ENCODE measurements at places on chromosomes 4 and X. TPM values are rescaled to one million over a fixed set of nuclear protein-coding genes. Genes with fewer than 3 reads are reported as not detected.

BEX1 gene
- polyA plus RNA-seq = 14.8 TPM

ZCCHC12 gene
- polyA plus RNA-seq = 0.53 TPM

PNMA3 gene
- 2.3 TPM for polyA plus RNA-seq

RCHY1 gene
- 43.5 TPM for polyA plus RNA-seq

SORCS2 gene
- polyA plus RNA-seq = 5.8 TPM

CNGA1 gene
- polyA plus RNA-seq = 1.1 TPM

DNA sequence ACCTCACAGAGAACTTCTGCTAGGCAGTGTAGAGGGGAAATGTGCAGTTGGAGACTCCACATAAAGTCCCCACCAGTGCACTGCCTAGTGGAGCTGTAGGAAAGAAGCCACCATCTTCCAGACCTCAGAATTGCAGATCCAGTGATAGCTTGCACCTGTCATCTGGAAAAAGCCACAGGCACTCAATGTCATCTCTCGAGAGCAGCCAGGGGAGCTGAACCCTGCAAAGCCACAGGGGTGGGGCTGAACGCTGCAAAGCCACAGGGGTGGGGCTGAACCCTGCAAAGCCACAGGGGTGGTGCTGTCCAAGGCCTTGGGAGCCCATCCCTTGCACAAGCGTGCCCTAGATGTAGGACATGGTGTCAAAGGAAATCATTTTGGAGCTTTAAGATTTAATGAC lies 1226.3 kb downstream of the PCDH7 start:
- no peak for DNase-seq

- no peak for DNase-seq
Observed at GRCh38 chr4:152103181-152103901, 342.5 kb upstream of the GATB start.

DNA sequence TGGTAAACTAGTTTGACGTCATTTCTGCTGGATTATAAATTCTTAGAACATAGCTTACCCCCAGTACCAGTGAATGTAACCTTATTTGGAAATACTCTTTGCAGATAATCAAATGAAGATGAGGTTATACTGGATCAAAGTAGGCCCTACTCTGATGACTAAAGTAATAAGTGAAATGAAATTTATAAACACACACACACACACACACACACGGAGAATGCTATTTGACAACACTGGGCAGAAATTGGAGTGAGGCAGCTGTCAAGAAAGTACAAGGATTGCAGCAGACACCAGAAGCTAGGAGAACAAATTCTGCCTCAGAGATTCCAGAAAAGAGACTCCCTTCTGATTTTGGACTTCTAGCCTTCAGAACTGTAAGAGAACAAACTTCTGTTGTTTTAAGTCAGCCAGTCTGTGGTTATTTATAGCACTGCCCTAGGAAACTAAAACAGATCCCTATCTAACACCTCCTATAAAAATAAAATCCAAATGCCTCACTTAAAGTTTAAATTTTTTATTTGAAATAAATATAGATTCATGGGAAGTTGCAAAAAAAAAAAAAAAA lies 448.6 kb downstream of the PCDH18 start:
- DNase-seq = no peak

DNA sequence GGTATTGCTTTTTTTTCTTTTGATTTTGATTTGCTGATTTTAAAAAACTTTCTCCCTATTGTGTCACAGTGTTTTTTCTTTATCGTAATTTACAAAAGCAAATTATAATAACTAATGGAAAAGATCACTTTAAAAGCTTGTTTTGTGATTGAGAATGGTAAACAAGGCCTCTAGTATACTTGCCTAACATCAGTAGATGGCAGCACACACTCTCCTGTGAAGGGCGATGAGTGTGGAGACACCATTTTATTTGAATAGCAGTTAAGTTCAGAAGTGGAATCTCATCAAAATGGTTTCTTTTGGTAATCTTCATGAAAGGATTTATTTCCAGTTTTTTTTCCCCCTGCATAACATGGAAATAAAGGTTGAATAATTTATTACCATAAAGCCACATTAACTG lies 72.3 kb downstream of the PAK3 start:
- DNase-seq = no peak

GRCh38 chr4:21845663-21846062 lies 102.9 kb downstream of the KCNIP4 start:
- no peak for DNase-seq

DNA sequence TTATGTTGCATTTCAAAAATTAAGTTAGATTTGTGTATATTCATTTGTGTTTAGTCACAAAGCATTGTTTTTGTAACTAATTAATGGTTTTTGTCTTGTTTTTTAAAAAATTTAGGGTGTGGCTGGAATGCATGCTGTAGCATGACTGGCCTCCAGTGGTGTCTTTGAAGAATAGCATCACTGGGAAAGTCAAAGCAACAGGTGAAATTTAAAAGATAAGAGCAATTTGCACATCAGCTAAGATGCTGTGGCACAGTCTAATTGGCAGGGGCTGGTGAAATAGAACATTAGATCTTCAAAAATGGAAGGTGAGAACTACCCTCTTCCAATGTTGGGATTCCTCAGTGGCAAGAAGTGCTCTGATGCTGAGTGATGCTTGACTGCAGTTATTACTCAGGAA lies 45.3 kb downstream of the ANK2 start:
- no peak for DNase-seq

DNA sequence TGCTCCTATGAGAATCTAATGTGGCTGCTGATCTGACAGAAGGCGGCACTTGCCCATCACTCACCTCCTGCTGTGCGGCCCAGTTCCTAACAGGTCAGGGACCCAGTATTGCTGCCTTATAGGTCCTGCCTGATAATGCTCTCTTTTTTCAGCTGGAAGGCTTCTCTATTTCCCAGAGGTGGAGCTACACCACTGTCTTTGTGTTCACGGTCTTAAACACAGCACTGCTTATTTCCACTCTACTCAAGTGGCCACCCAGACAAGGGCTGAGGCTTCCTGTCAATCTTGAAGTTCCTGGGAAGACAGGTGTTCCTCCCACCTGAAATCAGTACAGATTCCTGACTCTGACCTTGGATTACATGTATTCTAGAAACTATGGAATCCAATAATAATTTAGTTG lies 270.6 kb downstream of the NR3C2 start:
- no peak for DNase-seq

DNA sequence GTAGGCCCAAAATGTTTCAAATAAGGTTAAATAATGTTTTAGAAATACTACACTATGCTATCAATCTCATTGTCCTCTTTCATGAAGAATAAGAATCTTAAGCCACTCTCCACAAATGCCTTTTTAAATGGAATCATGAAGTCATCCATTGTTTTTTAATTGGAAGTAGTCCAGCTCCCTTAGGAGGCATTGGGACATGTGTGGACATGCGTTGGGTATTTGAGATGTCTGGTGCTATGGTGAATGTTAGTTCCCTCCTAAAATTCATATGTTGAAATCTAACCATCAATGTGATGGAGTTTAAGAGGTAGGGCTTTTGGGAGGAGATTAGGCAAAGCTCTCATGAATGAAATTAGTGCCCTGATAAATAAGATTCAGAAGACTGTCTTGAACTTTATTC lies 289.0 kb downstream of the C4orf33 start:
- no peak for DNase-seq

GRCh38 chr4:7823416-7823824 lies 116.2 kb downstream of the AFAP1 start:
- DNase-seq = peak; percentile 56

- DNase-seq = no peak
Observed at GRCh38 chr4:86557526-86557925, 36.6 kb upstream of the PTPN13 start.

DNA sequence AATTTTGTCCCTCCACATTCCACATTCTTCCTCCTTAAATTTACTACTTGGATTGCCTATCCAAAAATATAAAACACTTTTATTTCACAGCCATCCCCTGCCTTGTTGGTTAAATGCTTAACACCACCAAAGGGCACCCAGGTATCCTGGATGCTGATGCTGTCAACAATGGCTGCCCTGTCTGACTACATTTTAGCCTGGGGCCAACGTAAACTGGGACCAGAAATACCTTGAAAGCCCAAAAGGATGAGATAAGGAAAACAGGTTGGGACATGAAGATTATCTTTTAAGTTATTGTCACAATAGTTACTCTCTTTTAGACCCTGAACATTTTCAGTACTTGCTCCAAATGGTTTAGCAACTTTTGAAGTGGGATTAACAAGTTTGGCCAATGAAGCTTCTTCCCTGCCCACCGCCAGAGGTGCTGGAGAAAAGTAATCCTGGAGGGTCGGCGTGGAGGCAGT lies 775 bp upstream of the YIPF6 start:
- DNase-seq = no peak

- no peak for DNase-seq
Observed at GRCh38 chr4:4260185-4260751, 12.2 kb upstream of the TMEM128 start.
